ENCODE measurements at places on chromosomes 3 and 15.

GRCh38 chr15:69794645-69795469 lies 302.9 kb downstream of the TLE3 start:
- DNase-seq: no peak

- DNase-seq: no peak
Observed at GRCh38 chr3:142459929-142460328, 12.1 kb upstream of the XRN1 start.

DNA sequence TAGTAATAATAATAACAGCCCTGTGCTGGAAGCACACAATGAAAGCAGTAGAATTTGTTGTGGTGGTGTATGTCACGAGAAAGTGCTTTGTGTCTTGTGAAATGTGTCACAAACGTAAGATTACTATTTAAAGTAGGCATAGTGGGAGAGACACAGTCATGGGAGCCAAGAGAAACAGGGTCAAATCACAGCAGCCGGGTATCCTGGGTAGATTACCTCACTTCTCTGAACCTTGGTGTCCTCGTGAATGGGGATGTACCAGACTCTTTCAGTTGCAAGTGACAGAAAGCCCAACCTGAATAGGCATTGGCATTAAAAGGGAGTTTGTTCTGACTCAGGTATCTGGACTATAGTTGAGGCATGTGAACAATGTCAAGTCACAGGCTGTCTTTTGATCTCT lies 29.1 kb upstream of the SRGAP3 start:
- DNase-seq: peak; percentile 14

DNA sequence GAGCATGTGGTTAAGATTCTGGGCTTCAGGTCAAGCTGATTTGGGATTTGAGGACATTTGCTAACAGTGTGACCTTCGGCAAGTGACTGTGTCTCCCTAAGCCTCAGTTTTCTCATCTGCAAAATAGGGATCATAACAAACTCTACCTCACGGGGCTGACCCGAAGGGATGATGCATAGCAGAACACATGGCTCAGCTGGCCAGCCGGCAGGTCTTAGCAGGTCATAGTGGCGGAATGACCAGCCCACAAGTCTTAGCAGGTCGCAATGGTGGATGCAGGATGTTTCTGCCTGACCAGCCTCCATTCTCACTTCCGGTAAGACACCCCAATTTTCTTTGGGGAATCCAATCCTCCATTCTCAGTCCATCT lies 63.3 kb downstream of the IQSEC1 start:
- DNase-seq: peak; percentile 72

- DNase-seq: no peak
Observed at GRCh38 chr15:28132524-28133275, 33.6 kb upstream of the OCA2 start.

GRCh38 chr3:34323517-34323916 lies 525.1 kb downstream of the PDCD6IP start:
- DNase-seq: peak; percentile 7

DNA sequence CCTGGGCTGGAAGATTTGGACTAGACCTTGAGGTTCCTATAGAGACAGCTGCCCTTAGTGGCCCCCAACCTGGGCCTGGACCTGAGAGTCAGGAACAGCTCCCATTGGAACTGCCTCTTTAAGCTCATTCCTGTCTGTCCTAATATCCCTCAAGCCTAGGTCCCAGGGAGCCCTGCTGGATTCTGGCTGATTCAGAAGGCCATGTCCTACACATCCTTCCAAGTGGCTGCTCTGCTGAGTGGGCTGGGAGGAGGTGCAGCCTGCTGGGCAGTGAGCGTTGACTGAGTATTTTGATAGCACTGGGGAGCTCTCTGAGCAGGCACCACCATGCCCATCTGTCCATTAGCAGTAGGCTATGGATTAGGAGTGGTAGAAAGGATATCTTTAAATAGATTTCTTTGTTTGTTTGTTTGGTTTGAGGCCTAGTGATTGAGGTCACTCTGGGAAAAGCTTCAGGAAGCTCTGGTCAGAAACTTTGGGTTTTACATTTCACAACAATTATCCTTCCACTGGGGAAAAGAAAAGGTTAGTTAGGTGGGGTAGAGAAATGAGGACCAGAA lies 54.6 kb upstream of the ATOSA start:
- DNase-seq: no peak

DNA sequence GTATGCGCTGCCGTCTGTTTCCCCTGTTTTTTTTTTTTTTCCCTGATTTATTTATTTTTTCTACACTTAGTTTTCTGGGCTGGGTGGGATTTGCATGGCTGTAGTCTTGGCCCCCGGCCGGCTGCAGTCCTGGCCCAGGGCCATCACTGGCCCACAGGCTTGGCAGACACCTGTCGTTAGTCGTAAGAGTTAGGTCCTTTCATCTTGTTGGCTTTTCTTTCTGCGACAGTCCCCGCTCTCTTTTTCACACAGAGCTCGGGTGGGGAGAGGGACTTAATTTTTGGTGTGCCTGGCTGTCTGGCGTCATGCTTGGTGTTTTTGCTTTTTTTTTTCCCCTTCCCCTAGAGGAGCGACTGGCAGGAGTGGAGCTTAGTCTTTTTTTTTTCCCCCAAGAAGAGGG lies 183.4 kb downstream of the KLF13 start:
- no peak for DNase-seq

GRCh38 chr3:52537165-52537620 lies 788 bp downstream of the UQCC5 start:
- DNase-seq: no peak

DNA sequence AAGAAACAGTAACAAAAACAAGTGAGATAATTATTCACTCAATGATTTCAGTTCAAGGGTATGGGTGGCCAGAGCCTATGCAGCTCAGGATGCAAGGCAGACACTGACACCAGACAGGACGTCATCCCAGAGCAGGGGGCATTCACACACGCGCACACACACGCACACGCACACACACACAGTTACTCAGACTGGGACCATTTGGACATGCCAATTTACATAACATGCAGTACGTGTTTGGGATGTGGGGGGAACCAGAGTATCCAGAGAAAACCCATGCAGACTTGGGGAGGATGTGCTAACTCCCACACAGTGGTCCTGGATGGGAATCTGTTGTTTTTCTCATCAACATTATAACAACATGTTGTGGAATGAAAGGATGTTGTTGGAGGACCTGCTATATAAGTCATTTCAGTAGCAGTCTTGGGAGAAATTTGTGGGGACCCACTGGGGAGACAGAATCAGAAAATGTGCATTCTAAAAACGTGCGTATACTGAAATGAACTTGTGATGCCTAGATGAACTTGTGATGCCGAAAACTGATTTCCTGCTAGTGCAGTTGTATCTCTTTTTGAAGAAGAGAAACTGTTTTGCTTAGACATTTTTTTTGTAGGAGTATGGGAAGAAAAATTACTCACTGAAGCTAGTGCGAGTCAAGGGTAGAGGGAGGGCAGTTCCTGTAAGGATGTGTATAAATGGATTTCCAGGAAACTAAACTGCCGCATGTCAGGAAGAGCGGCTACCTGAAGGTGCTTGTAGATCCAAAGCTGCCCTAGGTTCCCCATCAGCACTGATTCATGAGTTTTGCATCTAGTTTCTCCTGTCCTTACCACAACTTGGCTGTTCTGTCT lies 25.2 kb downstream of the CD200 start:
- peak; percentile 28 for DNase-seq

- no peak for DNase-seq
Observed at GRCh38 chr3:140822401-140823047, 119.1 kb upstream of the SLC25A36 start.

GRCh38 chr15:36595611-36596010 lies 16.2 kb downstream of the CDIN1 start:
- DNase-seq: no peak

DNA sequence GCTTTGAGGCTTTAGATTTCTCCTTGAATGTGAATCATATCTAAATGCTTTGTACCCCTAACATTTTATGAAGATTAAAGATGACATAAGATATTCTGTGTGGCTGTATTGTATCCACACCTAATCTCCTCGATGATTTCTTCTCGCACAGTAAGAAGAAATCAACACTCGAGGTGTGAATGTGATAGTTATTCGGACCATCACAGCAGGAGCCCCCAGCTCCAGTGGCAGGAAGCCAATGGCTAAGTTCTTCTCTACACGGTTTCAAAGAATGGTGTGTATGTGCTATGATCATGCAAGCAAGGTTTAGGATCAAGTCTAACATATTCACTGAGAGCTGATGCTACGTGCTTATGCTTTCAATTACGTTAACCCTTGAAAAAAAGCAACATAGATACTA lies 271.0 kb downstream of the SUCLG2 start:
- DNase-seq: no peak

Data from GM12865 (cell line).